ENCODE measurements at places on chromosomes 12 and 14.
A peak's percentile ranks its signal among the peaks of the same experiment; 100 is the strongest.

GRCh38 chr12:6953442-6954315 is 2.5 kb downstream of the PTPN6 start:
- peak; percentile 74 for DNase-seq

- DNase-seq: no peak
These were observed 110.9 kb downstream of the PPP2R5E start for GRCh38 chr14:63432228-63432627.

GRCh38 chr12:107200394-107200793 is 107.0 kb upstream of the CRY1 start:
- DNase-seq: no peak

DNA sequence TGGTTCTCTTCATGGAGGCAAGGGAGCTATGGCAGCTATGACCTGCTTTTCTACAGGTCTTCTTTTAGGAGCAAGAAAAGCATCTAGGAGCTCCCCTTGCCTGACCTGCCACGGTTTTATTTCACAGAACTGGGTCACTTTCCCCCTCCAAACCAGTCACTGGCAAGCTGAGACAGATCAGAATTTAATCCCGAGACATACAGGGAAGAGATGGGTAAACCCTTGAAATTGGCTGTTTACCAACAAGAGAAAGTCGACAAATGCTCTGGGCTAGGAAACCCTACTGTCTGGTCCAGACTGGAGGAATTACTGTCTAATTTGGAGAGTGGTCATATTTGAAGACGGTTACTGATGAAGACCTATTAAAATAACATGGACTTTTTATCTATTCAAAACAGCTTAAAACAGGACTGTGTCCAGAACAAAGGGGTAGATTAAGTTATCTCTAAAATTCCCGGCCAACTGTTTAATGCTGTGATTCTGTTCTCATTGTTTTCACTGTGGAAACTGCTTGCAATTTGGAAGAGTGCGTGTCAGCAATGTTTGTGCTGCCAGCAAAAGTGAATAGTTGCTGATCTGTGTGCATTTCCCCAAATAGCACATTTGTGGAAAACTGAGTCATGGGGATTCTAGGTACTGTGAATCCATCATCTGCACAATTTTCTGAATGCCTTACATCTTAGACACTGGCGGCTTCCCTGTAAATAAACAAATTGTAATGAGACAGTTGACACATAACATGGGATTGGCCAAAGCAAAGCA is 73.4 kb upstream of the EEA1 start:
- no peak for DNase-seq

DNA sequence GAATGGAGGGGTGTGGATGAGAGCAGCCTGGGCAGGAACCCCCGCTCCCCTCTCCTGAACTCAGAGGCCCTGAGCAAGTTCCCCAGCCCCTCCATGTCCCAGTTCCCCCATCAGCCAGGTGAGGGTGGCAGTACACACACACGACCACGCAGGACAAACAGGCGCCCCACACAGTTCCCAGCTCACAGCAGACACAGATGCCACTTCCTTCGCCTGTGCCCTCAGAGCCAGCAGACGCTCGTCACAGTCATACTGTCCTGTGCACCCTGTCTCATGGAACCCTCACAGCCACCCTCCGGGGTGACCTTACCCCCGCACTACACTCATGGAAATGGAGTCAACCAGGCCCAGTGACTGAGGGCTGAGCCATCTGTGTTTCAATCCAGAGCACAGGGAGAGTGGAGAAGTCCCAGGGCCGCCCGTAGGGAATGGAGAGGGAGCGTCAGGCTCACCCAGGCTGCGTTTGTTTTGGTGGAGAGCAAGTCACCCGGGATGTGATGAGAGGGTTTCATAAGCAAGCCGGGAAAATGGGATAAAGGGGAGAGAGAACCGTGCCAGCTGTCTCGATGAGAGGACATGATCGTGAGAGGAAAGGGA is 47.5 kb upstream of the DYNC1H1 start:
- no peak for DNase-seq

DNA sequence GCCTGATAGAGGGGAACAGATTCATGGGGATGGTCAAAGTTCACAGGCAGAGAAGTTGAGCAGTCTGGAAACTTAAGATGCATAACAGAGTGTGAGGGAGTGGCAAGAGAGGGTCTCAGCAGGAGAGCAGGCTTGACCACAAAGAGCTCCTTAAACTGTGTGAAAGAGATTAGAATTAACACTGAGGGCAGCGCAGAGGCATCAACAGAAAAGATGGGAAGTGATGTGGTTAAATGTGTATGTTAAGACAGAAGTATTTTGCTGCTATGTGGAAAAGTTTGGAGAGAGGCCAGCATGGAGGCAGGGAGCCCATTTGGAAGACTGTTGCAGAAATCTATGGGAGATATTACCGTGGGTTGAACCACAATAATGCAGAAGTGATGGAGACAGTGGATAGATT is 122.7 kb upstream of the LMNTD1 start:
- no peak for DNase-seq

DNA sequence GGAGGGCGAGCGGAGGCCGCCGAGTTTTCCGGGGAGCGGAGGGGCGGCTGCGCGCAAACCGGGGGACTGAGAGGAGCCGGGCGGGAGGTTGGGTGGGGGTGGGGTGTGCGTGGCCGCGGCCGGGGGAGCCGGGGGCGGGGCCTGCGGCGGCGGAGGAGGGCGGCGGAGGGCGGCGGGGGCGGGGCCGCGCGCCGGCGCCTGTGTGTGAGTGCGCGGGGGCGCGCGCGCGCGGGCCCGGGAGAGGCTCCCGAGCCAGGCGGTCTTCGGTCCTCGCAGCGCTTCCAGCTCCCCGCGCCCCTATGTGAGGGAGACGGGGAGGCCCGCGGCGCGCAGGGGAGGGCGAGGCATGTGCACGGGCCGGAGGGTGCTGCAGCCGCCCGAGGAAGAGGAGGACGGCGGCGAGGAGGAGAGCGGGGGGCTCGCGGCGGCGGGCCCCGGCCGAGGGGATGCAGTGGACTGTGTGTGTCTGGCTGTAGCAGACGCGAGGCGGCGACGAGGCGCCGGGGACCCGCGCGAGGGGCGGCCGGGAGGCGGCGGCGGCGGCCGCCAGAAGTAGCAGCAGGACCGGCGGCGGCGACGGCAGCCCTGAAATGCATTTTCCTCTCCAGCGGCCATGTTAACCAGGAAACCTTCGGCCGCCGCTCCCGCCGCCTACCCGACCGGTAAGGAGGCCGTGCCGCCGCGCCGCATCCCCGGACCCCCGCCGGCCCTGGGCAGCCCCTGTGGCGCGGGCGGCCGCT is at the start of gene DYRK2:
Gene DYRK2 (plus strand): TSS at position 225 of the 740 bp plus-strand sequence. CDS start 389 bp downstream, at position 614.
- DNase-seq: peak; percentile 74

Measured in stimulated activated CD4-positive, alpha-beta T cell treated with anti-CD3 and anti-CD28 coated beads, Interleukin-12 subunit alpha, Interleukin-12 subunit beta, amount 100 ng/mL, for 4 hours (primary cell).